Epithelial cell of esophagus (primary cell): ENCODE measurements at places on chromosomes 7 and 10.
A peak's percentile ranks its signal among the peaks of the same experiment; 100 is the strongest.

DNA sequence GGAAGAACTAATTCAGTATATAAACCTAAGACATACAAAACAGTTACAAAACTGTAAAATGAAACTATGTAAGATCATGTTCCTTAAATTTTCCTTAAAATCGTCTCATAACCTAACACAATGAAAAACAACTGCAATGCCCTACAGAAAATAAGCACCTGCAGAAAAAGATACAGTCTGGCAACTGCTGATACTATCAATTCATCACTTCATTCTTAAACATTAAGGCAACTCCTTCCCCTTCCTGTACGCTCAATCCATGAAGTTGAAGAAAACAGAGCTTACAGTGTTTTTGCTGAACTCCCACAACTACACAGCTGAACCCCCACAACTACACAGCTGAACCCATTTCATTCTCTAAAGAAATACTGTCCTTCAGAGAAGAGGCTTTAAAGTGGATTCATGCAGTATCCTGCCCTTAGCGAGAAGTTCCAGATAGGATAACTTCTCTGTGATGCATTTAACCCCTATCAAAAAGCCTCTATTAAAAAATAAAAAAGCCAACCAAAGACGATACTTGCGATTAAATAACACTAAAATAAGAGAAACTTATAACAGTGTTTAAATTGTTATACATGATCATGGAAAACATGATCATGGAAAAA, 50.0 kb downstream of the JMJD1C start:
- no peak for DNase-seq

- peak; percentile 15 for DNase-seq
Observed at GRCh38 chr7:28573651-28574301, 161.5 kb downstream of the CREB5 start.

DNA sequence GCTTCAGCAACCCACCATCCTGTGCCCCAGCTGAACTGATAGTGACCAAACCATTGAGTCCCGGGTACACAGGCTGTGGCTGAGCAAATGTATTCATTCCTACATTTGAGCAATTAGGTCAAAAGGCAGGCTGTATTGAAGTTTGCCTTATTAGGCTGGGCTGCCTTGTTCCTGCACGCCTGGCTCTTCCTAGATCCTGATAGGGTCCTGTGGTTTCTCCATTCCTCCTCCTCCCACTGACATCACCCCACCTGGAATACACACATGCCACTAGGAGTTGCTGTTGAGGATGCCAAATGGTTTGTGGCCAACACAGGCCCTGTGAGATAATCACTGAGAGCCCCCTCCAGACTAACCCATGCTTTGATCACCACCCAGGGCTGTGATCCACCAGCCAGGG, 66.4 kb upstream of the FGFR2 start:
- peak; percentile 50 for DNase-seq

DNA sequence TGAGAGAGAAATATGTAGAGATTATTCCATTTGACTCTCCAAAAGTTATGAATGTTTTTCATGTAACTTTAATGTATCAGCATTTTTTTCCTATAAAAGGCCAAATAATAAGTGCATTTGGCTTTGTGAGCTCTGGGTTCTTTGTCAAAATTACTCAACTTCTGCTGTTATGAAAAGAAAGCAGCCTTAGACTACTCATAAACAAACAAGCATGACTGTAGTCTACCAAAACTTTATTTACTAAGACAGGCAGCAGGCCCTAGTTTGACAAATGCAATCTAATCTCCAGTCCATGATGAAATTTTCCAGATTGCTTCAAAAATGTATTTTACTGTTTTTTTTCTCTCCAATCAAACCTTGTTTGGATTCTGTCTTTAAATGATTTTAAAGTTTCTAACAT, 46.3 kb downstream of the MRPL32 start:
- no peak for DNase-seq

- DNase-seq, result no peak
Observed at GRCh38 chr7:128919241-128919640, 8.7 kb upstream of the KCP start.

DNA sequence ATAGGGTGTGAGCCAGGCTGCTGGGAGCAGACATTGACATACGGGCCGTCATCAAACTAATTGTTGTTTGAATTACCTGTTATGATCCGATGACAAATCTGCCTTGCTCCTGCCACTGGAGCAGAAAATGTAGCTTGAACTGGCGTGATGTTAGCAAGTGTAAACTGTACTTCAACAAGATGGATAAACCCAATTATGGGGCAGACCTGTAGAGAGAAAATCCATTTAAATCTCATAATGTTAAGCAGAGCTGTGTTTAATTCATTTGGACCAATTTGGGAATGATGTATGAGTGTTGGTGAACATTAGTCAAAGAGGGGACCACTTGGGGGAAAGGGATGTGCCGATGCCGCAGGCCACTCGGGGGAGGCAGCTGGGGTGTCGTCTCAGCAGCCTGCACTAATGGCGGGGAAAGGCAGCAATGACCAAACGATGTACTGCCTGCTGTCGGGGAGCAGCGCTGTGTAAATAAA, 27.4 kb downstream of the TCF7L2 start:
- no peak for DNase-seq

DNA sequence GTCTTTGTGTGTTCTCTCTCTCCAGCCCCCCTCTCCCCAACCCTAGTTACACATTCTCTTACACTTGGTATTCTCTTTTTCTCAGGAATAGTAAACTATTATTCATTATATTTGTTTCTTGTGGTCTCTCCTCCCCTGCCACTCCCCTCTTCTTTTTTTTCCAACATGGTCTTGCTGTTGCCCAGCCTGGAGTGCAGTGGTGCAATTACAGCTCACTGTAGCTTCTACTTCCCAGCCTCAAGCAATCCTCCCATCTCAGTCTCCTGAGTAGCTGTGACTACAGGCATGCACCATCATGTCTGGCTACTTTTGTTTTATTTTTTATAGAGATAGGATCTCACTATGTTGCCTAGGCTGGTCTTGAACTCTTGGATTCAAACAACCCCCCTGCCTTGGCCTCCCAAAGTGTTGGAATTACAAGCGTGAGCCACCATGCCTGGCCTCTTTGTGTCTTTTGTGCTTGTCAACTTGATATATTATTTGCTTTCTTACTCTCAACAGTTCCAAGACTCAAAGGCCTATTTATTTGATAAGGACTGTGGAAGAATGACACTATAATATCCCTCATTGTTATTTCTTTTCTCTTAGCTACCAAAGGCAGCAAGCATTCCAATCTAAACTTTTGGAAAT, 66.9 kb downstream of the MLLT10 start:
- DNase-seq, result peak; percentile 53

- DNase-seq, result no peak
Observed at GRCh38 chr7:4245866-4246470, 436.1 kb upstream of the FOXK1 start.

- no peak for DNase-seq
Observed at GRCh38 chr10:128870830-128871597, 596.0 kb upstream of the MGMT start.

GRCh38 chr10:90007226-90007625, 305.8 kb downstream of the KIF20B start:
- peak; percentile 95 for DNase-seq

DNA sequence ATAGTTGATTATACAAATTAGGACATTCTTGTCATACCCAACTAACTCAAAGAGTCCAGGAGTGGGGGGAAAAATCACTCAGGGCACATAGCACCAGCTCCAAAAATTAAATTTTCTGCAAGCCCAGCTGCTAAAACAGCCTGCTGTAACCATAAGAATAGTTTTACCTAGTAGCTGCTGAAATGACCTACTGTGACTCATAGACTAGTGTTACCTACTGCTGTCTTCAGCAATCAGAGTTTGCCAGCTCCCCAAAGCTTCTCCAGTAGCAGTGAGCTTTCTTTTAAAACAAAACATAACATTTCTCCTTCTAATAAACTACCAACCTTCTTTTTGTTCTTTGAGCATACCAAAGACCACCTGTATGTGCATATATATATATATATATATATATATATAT, 4.2 kb upstream of the ARHGAP12 start:
- DNase-seq, result peak; percentile 59

- no peak for DNase-seq
Observed at GRCh38 chr7:131109011-131109758, 218.5 kb upstream of the MKLN1 start.

DNA sequence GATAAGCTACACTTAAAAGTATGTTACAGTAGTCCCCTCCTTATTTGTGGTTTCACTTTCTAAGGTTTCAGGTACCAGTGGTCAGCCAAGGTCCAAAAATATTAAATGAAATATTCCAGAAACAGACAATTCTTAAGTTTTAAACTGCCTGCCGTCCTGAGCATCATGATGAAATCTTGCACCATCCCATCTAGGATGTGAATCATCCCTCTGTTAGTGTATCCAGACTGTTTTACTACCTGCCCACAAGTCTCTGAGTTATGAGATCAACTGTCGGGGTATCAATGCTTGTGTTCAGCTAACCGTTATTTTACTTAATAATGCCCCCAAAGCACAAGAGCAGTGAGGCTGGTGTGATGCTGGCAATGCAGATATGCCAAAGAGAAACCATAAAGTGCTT, 11.4 kb downstream of the KDM7A start:
- peak; percentile 85 for DNase-seq

GRCh38 chr10:26448292-26448691, 10.2 kb downstream of the APBB1IP start:
- no peak for DNase-seq

- DNase-seq, result no peak
Observed at GRCh38 chr10:33241351-33241750, 93.1 kb downstream of the NRP1 start.

DNA sequence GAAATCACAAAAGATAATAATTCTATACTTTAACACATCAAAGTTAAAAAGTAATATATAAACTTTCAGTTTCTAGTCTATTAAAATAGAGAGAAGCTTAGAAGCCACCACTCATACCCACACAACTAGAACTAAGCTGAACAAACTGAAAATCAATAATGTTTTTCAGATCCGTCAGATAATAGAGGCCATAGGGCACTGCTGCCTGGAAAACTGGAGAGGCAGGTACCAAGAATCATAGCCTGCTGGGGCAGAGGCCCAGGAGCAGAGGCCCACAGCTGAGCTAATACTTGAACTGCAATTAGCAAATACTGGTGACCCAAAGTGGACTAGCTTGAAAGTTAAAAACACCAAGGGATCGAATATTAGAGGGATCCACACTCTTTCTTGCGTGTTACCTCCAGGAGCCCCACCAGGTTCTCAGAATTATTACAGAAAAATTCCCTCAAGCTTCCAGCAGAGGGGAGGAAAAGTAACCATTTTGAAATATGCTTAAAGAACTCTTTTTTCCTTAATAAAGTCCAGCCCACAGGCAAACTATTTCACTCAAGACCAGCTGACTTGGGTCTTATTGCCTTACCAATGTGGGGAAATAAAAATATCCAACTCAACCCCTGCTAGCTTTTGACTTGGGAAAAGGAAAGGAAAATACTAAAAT, 774.1 kb upstream of the IGFBP3 start:
- no peak for DNase-seq

DNA sequence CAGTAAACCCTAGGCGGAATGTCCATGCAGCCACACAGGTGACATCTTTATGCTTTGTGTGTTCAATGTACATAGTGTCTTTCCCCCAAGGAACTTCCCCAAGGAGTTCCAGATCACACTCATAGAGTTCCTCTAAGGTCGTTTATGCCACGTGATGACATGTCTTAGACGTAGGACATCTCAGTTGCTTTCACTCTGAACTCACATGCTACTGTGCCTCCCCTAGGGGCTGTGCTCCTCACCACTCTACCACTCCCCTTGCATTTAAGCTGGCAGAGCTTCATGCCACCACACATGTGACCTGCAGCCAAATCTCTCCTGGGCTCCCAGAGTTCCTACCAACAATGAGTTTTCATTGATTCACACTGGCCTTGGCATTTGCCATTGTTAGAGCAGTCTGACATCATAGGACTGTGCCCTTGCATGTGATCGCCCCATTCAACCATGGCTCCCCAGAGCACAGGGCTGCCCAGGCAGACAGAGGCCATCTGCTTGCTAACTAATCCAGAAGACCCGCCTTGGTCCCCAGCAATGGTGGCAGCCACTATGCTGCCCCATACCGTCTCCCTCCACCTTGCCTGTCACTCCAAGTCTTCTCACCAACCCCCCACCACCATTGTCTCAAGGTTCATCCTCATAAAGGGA, 95.3 kb upstream of the MACROH2A2 start:
- no peak for DNase-seq

DNA sequence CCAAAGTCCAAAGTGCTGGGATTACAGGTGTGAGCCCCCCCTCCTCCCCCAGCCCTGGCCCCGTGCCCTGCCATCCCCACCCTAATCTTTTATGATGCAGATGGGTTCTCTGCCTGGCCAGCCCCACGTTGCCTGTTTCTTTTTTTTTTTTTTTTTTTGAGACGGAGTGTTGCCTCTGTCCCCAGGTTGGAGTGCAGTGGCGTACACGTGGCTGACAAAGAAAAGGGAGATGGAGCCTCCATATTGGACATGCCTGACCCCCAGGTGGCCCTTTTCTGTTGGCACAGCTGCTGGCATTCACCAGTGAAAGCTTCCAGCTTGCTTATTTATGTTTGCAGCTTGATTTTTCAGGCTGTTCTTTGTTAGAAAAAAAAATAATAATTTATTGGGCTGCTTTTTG, 235.3 kb downstream of the CCDC3 start:
- DNase-seq, result no peak

- no peak for DNase-seq
Observed at GRCh38 chr7:5424749-5425506, 1.3 kb upstream of the TNRC18 start.

DNA sequence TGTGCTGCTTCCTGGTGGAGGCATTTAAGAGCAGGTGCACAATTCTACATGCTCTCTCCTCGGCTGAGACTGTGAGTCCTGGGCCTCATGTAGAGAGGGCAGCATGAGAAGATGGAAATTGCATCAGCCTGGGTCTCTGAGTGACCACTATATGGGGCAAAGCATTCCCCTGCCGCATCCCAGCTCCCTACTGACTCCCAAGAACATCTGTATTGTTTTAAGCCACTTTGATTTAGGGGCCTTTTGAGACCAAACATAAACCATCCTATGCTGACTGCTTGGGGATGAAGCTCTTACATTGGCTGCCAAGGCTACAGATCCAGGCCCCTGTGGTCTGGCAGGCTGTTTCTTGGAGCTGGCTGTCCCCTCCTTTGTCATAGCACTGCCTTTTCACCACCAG, 101.3 kb upstream of the TBX20 start:
- DNase-seq, result no peak

GRCh38 chr10:97676770-97677581, 10.1 kb downstream of the AVPI1 start:
- peak; percentile 72 for DNase-seq

- no peak for DNase-seq
Observed at GRCh38 chr7:98081319-98081718, 25.3 kb upstream of the LMTK2 start.
